SK-N-DZ (cell line): ENCODE measurements at places on chromosomes 1 and 21.
A peak's percentile ranks its signal among the peaks of the same experiment; 100 is the strongest.

DNA sequence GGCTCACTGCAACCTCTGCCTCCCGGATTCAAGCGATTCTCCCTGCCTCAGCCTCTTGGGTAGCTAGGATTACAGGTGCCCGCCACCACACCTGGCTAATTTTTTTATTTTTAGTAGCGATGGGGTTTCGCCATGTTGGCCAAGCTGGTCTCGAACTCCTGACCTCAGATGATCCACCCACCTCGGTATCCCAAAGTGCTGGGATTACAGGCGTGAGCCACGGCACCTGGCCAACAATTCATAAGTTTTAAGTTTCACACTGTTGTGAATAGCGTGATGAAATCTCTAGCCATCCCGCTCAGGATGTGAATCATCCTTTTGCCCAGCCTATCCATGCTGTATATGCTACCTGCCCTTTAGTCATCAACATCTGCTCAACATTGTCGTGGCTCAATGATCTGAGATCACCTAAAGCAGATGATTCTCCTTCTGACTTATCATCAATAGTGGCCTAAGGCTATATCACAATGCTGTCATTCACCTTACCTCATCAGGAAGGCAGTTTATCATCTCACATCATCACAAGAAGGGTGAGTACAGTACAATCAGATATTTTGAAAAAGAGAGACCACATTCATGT, 2.6 kb downstream of the PFDN2 start:
- DNase-seq: no peak

- DNase-seq: peak; percentile 49
Measured at GRCh38 chr1:113281550-113281949, 108.8 kb upstream of the MAGI3 start.

- DNase-seq: peak; percentile 77
Measured at GRCh38 chr1:172851077-172851476, 192.2 kb downstream of the FASLG start.

DNA sequence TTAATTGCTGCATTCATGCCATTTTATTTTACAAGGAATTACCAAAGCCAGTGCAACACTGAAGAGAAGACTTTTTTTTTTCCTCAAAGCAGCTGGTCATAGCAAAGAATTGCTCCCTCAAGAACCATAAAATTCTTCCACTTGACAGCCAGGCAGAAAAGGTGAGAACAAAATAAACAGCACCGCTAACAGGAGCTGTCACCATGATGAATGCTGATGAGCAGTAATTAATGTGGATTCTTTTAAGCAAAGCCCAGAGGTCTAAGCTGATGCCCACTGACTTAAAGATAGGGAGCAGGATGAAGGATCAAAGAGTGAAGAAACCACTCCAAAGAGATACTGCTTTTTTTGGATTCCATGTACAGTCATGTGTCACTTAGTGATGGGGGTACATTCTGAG, 428.4 kb downstream of the BRINP3 start:
- DNase-seq: no peak

- peak; percentile 8 for DNase-seq
Measured at GRCh38 chr1:58597076-58597475, 20.0 kb upstream of the TACSTD2 start.
